Sciatic nerve (tissue), 2 donors: ENCODE measurements at places on chromosomes 7 and 10.

DNA sequence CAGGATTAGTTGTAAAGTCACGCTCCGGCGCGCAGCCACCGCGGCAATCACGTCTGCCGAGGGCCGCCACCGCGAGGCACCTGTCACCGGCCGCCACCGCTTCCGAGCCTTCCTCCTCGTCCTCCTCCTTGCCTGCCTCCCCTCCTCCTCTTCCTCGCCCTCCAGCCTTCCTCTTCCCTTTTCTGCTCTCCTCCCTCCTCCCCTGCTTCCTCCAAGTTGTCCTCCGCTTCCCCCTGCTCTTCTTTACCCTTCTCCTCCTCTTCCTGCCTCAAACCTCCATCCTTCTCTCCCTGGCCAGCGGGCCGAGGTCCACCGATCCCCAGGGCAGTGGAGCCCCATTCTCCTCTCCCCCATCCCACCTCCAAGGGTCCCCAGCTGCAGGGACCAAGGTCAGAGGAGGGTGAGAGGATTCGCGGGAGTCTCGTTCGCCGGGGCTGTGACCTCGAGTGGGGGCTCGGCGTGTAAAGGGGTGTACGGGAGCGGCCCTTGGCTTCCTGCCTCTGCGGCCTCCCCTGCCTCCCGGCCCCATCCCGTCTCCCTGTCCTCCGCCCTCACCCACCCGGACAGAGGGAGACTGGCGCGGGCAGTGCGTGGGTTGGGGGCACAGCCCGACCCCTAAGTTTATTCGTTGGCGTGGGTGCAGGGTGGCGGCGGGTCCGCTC is 89.5 kb upstream of the PAX2 start:
- no peak for DNase-seq

GRCh38 chr10:5523796-5524574 is 776 bp upstream of the CALML3 start:
- no peak for DNase-seq

- no peak for DNase-seq
Measured at GRCh38 chr7:78510580-78511188, 712.1 kb downstream of the PHTF2 start.

DNA sequence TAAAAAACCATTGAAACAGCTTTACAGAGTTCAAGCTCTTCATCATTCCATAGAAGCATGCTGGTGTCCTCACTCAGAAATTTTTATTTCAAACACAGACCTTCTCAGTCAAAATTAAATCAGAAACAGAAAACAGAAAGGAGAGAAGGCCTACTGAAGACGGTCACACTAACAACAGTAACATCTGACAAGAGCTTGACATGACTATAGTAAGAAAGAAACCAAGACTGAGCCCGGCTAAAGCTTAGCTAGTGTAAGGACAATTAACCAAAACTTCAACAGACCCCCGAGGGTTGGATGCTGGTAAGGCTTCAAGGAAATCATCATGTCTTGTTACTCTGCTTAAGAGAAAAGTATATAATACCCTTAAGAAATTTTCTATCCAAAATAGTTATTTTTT is 38.6 kb downstream of the MTPN start:
- DNase-seq = no peak

GRCh38 chr10:130326954-130327353 is 190.8 kb downstream of the GLRX3 start:
- no peak for DNase-seq

GRCh38 chr10:106402458-106402857 is 762.0 kb downstream of the SORCS1 start:
- no peak for DNase-seq

DNA sequence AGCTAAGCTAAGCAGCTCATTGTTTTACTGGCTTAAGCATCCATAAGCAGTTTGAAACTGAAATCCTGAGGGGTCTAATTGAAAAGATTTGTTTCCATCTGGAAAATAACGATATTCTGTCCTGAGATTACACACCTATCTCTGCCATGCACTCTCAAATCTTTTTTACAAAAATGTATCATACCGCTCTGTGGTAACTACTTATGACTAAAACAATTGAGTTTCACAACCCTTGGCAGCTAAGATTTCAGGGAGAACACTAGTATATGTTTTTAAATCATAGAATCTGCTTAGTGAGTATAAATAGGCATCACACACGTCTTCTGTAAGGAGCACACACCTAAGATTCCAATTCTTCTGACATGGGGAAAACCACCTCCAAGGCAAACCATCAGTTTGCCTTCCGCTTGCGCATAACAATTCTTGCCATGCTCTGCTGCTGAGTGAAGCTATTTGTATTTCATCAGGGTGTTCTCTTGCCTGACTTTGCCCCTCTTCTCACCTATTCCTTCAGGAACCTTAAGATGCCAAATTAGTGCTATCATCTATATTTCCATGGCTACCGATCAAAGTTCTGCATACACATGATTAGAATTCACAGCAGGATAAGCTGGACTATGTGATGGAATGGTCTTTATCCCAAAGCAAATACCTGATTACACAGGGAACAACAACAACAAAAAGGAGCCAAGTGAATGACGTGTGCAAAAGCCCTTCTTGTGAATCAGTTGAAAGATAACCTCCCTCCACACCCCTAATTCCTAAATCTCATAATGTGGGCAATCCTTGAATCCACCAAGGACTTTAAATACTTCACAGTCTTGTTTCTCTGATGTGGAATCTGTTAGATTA is 40.9 kb downstream of the PRPF18 start:
- no peak for DNase-seq
